ENCODE measurements at places on chromosomes 4 and X.

GRCh38 chrX:74242050-74242449, 61.9 kb upstream of the ZCCHC13 start:
- no peak for DNase-seq

GRCh38 chrX:129696463-129697155, 41.9 kb upstream of the APLN start:
- DNase-seq, result no peak

DNA sequence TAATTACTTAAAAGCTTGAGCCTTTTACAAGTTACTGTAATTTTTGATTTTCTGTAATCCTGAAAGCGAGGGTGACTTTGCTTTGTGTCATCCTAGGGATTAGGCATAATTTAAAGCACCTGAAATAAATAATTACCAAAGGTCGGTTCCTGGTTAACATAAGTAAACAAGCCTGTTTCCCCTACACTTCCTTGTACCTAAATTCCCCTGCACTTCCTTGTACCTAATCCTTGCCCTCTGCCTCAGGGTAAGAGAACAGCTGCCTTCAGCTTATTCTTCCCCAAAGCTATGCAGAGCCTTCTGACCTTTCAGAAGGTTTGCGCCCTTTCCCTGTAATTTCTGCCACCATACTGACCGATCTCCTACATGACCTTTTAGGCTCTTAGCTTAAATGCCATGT, 166.1 kb upstream of the PDE5A start:
- DNase-seq, result no peak

GRCh38 chrX:149848855-149849254, 32.1 kb upstream of the MAGEA8 start:
- DNase-seq, result no peak

DNA sequence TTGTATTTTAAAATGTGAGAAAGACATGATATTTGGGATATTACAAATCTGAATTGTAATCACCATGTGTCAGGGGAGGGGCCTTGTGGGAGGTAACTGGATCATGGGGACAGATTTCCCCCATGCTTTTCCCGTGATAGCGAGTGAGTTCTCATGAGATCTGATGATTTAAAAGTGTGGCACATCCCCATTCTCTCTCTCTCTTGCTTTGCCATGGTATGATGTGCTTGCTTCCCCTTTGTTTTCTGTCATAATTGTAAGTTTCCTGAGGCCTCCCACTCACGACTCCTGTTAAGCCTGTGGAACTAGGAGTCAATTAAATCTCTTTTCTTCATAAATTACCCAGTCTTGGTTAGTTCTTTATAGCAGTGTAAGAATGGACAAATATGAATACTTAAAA, 39.0 kb downstream of the CCDC158 start:
- no peak for DNase-seq

GRCh38 chr4:53346920-53347852, 18.7 kb downstream of the SCFD2 start:
- DNase-seq, result no peak

- DNase-seq, result no peak
These were observed 1.2 kb upstream of the LETM1 start for GRCh38 chr4:1856943-1857699.

- no peak for DNase-seq
These were observed 398.1 kb upstream of the RPS6KA3 start for GRCh38 chrX:20664774-20665173.

GRCh38 chr4:102345795-102346100, 466 bp upstream of the SLC39A8 start:
- no peak for DNase-seq

Data from NCI-H2081 (cell line).